CD4-positive, alpha-beta T cell treated with Interleukin-17A for 1 hour (primary cell): ENCODE measurements at places on chromosomes 13 and 19.
A peak's percentile ranks its signal among the peaks of the same experiment; 100 is the strongest.

DNA sequence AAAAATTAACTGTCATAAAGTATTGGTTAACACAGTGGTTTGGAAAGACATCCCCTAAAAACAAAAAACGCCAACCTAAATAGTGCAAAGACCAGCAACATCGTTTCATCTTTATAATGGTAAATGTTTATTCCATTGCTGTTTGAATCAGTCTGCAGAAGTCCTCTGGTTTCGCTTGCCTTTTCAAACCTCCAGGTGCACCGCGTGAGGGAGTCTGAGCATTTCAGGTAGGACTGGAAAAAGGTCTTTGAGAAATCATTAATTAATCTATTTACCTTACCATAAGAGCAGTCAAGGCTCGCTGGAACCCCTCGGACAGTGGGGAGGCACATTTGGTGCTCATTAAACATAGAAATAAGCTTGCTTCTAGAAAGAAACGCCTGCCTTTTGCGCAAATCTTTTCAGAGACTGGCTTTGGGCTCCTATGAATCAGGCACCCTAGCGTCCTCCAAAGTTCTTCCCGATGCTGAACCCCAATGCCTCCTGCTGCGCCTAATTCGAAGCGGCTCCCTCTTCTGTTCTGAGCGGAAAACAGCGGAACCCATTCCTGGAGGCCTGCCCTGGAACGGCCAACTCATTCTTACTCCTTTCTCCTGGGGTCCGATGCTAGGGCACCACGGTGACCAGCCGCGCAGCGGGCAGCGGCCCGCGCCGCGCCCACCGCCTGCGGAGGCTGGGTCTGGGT is 951 bp upstream of the MTUS2 start:
- no peak for DNase-seq

GRCh38 chr13:23667750-23668149 is 97.5 kb downstream of the TNFRSF19 start:
- DNase-seq, result no peak

DNA sequence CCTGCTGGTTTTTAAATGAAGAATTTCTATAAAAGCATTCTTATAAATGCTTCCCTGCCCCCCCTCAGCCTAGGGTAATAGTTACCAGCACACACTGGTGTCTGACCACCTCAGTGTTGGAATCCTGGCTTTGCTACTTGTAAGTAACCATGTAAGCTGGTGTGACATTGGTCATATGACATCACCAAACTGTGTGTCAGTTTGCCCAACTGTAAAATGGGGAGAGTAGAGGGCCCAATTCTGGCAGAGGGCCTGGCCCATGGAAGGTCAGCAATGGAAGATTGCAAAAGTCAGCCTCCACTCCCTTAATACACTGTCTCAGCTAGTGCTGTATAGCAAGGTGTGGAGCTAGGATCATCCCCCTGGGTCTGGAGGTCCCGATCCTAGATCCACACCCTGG is 31.6 kb downstream of the ACSBG2 start:
- DNase-seq, result no peak

GRCh38 chr19:46613525-46613924 is 11.4 kb downstream of the PTGIR start:
- no peak for DNase-seq

GRCh38 chr13:33321686-33322542 is 36.4 kb upstream of the STARD13 start:
- DNase-seq, result no peak

GRCh38 chr13:64672751-64673150 is 2557.4 kb downstream of the PCDH9 start:
- no peak for DNase-seq

DNA sequence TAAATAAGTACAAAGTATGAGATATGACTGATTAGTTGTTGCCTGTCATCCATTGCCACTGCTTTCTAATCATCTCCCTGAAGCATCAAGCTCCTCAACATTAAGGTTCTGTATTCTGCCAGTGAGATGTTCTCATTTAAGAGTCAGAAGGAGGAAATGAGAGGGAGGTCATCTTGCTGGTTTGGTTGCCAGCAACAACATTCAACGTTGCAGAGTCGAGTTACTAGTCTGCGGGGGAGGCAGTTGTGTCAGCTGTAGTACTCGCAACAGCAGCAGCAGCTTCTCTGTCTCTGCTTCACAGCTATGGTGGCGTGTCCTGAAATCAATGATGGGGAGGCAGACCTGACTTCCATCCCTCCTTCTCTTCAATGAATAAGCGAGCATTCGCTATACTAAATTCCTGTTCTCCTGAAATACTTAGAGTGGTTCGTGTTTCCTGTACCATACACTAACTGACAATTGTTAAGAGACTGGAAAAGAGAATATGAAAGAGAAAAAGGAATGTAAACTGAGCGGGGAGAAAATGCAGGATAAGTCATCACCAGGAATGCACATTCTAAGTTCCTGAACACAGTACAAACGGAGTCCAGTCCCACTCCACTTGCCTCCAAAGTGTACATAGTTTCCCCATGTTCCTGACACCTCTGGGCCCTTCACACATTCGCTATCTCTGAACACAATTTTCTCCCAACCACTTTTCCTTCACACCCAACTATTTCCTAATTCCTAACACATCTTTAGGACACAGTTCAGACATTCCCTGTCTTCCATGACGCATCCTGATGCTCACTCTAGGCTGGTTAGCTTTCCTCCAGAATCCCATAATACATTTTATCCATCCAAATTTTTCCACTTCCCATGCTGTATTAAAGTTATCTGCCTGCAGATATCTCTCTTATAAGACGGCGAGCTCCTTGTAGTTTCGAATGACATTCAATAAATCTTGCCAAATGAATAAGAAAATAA is 263.0 kb downstream of the KLF12 start:
- DNase-seq, result no peak

DNA sequence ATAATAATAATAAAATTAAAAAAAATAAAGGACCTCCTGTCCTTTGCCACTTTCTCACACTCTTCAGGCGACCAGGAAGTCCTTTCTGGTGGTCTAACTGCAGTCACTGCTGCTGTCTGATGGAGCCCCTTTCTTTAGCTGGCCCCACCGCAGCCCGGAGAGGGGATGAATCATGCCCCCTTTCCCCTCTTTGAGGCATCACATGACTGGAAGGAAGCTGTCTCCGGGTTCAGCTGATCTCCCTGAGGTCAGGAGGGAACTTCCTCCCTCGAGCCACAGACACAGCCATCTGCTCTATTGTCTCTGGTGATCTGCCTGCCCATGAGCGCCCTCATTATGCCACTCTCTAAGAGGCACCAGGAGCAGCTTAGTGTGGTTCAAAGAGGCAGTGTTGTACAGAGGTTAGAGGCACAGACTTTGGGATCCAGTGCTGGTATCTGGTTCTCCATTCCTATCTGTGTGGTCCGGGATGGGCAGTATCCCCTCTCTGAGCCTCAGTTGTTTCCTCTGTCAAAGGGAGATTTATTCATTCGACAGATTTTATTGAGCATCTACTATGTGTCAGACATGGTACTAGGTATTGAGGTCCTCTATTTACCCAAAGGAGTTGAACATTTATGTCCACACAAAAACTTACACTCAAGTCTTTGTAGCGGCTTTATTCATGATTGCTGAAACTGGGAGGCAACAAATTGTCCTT is 30.0 kb downstream of the VAV1 start:
- peak; percentile 86 for DNase-seq

- DNase-seq, result no peak
These were observed 2.8 kb upstream of the SPRYD7 start for GRCh38 chr13:49938921-49939320.

GRCh38 chr19:38524369-38524768 is 90.9 kb downstream of the RYR1 start:
- DNase-seq, result no peak

- no peak for DNase-seq
These were observed 137.3 kb upstream of the PCDH9 start for GRCh38 chr13:67367399-67367798.
